ENCODE measurements at places on chromosomes 4 and X. TPM values are rescaled to one million over a fixed set of nuclear protein-coding genes. Genes with fewer than 3 reads are reported as not detected.
A peak's percentile ranks its signal among the peaks of the same experiment; 100 is the strongest.

The HEPH gene
- total RNA-seq, result 17.6 TPM

The LEF1 gene
- total RNA-seq, result 34.6 TPM

The ADGRG4 gene
- total RNA-seq, result 0.05 TPM

DNA sequence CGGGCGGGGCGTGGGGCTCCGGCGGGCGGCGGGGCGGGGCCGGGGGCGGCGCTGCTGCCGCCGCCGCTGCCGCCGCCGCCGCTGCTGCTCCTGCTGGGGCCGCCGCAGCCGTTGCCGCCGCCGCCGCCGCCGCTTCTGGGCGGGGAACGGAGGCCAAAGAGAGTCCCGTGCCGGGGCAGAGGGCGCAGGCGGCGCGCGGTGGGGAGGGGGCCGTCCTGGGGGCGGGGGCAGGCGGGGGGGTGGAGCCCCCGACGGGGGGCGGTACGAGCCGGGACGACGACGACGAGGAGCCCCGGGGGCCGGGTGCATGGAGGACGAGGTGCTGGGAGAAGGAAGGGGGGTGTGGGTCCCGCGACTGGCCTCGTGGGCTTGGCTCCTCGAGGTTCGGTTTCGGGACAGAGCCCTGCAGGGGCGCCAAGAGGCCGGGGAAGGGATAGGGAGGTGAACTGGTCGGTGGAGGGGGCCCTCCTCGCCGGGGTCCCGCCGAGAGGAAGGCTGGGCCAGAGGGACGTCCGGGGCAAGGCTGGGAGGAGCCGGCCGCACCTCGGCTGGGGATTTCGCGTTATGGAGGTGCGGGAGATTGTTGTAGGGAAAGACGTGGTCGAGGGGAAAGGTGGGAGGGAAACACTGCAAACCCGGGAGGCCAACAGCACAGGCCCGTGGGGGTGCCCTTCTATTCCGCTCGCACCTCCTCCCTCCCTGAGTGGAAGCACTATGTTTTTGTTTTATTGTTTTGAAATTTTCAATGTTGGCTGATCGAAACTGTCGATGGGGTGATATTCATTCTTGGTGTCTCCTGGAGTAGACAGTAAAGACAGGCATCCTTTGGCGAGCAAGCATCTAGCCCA is 1.9 kb downstream of the BCORL1 start:
- peak; percentile 89 for DNase-seq

DNA sequence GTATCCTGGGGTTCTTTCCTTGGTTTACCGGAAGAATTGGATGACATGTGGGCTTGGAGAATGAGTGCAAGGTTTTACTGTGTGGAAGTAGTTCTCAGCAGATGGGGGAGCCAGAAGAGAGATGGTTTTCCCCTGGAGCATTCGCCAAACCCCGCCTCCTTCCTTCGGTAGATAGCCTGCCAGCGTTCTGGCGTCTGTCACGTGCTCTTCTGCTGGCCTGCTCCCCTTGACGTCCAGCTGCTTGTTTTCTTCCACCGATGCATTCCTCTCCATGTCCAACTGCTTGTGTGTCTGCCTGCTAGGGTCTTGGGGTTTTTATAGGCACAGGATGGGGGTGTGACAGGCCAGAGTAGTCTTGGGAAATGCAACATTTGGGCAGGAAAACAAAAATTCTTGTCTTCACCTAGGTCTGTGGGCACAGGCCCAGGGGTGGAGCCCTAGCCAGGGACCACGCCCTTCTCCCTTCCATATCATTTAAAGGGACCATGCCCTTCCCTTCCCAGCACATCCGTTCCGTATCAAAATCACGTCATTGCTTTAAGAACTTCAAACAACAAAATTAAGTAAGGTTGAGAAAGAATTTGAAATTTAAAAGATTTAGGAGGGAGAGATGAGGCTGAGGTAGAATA is 538.7 kb upstream of the SMIM31 start:
- DNase-seq, result no peak

DNA sequence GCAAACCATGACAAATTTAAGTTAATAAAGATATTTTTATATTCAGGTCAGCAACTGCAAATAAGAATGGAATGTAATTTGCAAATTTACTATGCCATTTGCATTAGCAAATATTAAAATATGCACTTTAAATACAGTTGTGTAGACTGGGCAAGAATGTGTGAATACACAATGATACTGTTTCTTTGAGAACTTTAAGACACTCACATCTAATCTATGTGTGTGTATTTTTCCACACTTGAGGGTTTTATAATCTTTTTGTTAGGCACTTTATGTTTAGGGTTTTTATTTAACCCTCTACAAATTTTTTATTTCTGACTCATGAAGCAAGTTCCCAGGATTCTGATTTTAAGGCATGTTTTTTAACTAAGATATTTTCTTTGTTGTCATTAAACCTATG is 23.9 kb upstream of the NDNF start:
- no peak for DNase-seq

- no peak for DNase-seq
Observed at GRCh38 chr4:165079476-165079875, 25.8 kb downstream of the TRIM75 start.

DNA sequence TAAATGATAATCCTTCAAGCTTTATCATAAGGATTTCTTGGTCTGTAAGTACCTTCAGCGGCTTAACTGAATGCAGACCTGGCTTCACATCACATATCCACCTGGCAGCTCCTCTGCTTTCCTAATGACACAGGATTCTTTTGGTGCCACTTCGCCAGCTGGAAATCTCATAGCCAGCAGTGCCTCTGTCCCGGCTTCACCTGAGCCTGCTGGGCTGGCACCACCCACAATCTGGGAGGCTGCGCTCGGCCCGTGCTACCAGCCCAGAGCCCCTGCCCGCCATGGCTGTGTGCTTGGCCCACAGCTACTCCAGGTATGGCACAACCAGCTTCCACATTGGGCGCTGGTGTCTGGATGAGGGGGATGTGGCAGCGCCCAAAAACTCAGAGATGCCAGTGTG is 37.4 kb downstream of the SPRY1 start:
- DNase-seq, result no peak

Measured in spleen (tissue), 13 donors.